ENCODE measurements at places on chromosomes 2 and 18.

DNA sequence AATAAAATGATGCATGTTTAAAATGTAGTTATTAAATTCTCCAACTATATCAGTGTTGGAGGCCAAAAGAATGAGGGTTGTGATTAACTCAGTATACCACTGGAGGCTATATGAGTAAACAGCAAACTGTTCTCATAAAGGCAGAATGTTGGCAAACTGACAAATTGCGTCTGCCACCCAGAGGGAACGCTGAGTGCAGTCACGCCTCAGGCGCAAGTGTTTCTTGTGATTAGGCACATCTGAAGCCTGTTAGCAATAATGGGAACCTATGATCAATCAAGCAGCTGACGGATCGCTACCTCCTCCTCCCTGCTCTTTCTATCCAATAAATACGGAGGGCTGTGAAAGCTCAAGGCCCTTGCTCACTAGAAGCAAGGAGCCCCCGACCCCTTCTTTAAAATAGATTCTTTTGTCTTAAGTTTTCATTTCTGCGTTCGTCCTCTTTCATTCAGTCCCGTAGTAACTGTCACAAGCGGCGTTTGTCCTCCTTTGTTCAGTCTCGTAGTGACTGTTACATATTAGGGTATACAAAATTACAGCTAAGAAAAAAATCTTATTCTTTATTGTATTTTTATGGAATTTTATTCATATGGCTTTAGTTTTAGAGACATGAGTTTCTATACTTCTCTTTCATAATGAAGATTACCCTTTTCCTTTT, 16.3 kb upstream of the RMND5A start:
- no peak for DNase-seq

- DNase-seq: peak; percentile 33
Observed at GRCh38 chr2:200620606-200621390, 35.0 kb downstream of the AOX1 start.

GRCh38 chr2:226423498-226423960, 376.1 kb downstream of the IRS1 start:
- peak; percentile 66 for DNase-seq

GRCh38 chr2:126662621-126663020, 6.7 kb downstream of the GYPC start:
- DNase-seq: no peak

GRCh38 chr18:79744625-79745024, 53.1 kb upstream of the KCNG2 start:
- no peak for DNase-seq

DNA sequence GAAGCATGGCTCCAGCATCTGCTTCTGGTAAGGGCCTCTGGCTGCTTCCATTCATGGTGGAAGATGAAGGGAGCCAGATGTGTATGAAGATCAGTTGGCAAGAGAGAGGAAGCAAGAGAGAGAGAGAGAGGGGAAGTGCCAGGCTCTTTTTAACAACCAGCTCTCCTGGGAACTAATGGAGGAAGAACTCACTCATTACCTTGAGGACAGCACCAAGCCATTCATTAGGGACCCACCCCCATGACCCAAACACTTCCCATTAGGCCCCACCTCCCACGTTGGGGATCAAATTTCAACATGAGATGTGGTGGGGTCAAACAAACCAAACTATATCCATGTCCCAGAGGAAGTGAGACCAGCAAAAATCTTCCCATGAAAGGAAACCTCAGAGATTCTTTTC, 124.8 kb upstream of the SIX2 start:
- DNase-seq: peak; percentile 11

- no peak for DNase-seq
Observed at GRCh38 chr2:67164771-67165522, 232.2 kb upstream of the ETAA1 start.

- DNase-seq: peak; percentile 47
Observed at GRCh38 chr2:55416786-55417568, 2.7 kb downstream of the CCDC88A start.

- DNase-seq: no peak
Observed at GRCh38 chr2:112182581-112183034, 44.4 kb downstream of the FBLN7 start.

DNA sequence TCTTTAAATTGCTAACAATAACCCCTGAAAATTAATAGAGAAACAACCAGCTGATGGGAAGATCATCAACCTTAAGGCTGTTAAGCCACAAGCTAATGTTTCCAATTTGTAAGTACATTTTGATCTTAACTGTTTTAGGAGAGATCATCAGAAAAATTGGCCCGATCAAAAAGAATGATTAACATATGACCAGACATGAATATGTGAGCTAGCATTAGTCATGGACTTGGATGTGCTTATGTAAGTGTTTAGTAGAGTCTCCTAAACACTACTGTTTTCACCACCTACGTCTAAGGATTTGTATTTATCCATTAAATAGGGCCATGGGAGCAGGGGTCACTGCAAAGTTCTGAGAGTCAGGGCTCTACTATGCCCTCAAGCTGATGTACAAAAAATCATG, 4.3 kb downstream of the LMAN1 start:
- DNase-seq: no peak

DNA sequence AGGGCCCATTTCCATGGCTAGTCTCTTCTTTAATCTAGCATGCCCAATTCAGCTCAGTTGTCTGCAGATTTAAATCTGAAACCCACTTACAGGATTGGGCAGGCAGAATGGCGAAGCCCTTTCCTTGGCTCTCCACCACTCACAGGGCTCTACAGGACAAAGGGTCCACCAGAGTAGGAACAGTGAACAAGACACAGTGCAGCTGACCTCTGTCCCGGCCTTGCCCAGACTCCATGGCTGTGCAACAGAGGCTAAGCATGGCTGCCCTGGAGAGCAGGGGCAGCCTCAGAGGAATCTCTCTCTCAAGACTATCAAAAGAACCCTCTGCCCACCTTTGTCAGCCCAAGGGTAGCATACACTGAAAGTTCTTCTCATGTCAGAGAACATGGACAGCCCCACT, 9.7 kb upstream of the ATP6V1B1 start:
- no peak for DNase-seq

DNA sequence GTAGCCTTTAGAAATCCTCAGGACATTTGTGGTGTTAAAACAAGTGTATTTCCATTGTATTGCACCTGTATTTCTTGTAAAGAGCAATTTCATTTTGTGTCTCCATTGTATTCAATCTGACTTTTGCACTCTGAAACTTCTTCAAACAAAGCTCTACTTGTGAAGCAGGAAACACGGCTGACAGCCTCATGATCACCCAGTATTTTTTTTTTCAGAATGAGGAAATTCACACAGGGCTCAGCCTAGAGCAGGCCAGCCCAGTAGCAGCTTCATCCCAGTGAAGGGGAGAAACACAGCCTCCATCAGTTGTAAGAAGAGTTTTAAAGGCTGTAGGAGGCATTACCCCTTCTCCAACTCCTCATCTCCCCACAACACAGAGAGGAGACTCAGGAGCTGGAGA, 175.9 kb upstream of the KLHL29 start:
- DNase-seq: no peak

DNA sequence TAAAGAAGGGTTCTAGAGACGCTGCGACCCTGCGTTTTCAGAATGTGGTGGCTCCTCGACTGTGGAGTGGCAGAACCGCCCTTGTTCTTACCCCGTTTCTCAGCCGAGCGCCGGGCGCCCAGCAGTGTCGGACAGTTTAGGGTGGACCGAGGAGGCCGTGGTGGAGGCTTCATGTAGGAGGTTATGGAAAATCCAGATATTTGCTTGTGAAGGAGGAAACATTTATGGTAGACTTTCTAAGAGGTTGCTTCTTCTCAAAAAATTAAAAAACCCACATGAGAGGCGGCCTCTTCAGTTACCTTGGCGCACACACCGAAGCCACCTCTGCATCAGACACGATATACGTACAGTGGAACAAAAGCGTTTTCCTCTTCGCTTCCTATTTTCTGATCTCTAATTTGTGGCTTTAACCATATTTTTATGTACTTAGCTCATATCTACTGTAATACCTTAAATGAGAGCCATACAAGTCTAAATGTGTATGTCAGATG, 120.8 kb downstream of the NFATC1 start:
- no peak for DNase-seq

DNA sequence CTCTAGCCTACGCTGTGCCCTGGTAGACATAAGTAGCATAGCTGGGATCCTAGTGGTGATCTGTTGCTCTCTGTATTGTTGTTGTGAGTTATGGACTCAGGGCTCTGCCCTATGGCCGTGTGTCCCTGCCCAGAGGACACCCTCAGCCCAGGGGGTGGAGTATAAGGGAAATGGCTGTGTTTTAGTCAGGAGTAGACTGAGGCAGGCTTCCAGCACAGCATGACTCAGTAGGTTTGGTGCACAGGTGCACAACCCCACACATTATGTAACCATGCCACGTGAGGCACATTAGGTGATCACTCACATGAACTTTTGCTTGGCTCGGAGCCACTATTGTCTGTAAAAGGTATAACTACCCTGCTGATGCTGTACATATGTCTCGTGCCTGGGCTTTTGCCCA, 59.9 kb upstream of the PEX13 start:
- DNase-seq: no peak

DNA sequence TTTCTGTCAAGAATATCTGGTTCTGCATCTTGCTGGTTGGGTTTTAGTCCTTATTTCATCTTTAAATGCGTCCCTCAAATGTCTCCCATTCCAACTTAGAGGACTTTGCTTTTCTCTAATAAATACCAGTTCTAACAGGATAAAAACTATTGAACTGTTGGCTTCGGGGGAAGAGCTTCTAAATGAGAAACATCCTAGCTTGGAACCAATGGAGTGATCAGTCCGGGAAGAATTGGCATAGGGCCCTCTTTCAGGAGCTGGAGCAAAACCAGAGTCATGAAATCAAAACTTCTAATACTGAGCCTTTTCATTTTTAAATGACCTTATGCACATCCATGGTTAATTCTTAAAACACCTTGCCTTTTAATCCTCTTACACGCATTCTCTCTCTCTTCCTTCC, 401.6 kb upstream of the SMIM21 start:
- no peak for DNase-seq

GRCh38 chr2:120783371-120783791, 47.7 kb downstream of the GLI2 start:
- no peak for DNase-seq

GRCh38 chr18:49630246-49630699, 68.4 kb downstream of the LIPG start:
- DNase-seq: no peak

DNA sequence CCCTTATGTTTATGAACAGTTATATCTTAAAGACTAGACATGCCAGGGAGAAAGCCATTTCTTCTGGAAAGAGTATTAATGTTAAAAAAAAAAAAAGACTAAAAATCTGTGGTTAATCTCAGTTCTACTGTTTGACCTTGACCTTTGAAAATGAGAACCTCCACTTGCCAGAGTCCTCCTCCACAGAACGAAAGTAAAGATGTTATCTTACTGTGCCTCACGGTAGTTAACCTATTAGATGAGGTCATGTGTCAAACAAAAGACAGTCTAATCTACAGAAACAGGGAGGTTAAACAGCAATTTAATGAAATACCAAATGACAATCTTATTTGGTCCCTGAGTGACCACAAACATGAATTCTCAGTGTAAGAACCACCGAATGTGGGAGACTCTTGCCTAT, 51.2 kb downstream of the SLC14A2 start:
- DNase-seq: no peak
